ENCODE measurements at places on chromosomes 13 and 19.
A peak's percentile ranks its signal among the peaks of the same experiment; 100 is the strongest.

DNA sequence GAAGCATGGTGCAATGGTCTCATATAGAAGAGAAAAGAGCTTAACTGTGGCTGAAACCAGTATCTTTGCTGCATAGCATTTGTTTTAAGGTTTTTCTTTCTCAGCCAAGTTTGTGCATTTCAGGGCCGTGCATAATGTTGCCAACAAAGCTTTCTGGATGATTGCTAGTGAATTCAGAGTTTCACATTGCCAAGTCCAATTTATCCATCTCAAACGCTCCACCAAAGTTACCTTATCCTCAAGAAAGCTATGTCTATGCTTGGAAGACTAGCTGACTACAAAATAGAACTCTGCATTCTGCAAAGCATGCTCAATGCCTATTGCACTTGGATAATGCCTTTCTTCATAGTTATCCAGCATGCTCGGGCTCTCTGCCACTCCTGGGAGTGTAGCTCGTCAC lies 535.8 kb upstream of the SGCG start:
- DNase-seq = no peak

DNA sequence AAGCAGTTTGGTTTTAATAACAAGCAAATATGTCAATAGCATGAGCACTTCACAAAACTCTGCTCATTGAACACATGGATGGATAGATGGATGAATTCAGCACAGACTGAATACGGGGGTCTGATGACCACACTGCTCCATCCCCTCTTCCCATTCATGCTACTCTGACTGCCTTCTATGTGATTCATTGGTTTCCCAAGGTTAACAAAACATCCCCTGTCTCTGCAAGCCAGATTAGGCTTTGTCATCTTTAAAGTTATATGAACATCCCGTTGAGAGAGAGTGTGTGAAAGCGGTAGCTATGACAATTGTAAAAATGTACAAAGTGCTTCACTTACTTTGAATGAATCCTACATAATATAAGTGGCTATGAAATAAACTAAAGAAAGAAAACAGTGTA lies 252.5 kb downstream of the OXGR1 start:
- DNase-seq = no peak

DNA sequence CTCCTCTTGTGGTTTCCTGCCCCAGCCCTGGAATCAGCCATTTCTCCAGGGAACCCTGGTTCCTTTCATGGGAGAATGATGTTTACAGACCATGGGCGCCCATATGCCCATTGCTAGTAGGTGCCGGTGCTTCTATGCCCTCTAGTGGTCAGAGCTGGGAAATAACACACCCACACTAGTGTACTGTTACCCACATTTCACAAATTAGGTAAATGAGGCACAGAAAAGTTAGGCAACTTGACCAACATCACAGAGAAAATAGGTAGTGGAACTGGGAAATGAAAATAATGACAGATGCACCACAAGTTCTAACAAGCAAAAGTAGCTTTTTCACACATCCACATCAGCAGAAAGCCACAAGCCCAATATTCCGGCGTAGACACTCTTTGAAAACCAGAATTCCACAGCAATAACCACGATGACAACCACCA lies 1.3 kb upstream of the CEACAM3 start:
- peak; percentile 74 for DNase-seq

DNA sequence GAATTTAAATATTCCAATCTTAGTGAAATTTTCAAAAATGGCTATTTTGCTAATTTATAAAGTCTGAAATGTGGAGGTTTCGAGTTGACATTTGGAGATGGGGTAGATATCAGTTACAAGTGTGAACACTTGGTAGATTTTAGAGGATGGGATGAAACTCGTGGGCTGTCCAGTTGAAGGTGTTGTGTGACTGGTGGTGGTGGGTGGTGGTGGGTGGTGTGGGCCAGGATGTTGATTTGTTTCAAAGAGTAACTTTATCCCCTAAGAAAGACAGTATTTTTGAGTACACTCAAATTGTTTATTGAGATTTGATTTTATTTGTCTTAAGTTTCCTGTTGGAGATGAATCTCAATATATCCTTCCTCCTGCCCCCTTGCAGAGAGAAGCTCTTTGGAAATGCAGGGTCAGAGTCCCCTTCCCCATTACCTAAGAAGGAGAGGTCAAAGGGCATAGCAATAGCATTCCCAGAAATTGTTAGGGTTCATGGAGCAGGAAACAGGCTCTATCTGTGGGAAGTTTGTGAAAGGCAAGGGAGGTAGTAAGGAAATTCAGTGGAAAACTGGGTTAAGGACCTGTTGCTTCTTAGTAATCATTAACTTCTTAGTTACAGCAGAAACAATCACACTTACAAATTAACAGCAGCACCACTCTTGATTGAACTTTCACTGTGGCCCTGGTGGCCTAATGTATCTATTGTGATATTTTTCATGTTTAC lies 133.6 kb upstream of the RNF113B start:
- no peak for DNase-seq

DNA sequence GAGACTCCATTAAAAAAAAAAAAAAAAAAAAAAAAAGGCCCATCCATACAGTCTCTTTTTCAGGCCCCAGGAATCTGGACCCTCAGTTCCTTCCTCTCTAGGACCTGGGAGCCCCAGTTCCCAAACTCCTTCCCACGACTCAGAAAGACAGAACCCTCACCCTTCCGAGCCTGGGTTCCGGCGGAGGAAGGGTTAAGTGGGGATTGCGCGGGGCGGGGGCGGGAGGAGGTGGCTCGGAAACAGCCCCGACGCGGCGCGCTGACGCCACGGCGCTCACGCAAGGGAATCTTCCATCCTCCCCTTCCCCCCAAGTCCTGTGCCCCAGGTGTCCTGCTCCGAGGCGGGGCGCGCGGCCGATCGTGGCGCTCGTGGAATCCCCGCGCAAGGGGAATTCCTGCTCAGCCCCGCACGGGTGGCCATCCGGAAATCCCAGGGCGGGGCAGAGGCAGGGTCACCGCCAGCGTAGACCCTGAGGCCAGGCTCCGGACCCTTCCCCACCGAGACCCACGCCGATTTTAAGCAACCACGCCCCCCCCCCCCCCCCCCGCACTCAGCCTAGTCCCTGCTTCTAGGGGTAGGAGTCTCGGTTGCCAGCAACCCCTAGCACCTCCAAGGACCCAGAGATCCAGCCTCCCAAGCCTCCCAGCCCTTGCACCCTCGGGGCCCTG lies 659 bp downstream of the NFKBID start:
- DNase-seq = peak; percentile 89

DNA sequence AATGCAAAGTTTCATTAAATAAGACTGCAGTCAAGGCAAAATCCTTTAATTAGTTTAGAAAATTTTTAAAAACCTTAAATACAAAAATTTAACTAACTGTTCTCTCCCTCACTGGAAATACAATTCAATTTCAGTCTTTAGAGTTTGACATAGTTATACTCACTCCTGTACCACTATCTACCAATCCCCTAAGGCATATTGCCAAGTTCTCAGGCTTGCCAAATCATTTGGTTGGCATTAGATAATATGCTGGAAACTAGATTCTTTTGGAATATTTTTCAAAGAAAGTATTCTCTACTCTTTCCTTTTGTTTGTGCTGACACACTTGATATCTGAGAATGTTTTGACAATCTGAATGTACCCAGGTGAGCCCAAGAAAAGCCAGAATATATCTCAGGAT lies 77.2 kb downstream of the TSC22D1 start:
- no peak for DNase-seq

- DNase-seq = peak; percentile 62
Measured at GRCh38 chr13:110116072-110116487, 190.9 kb downstream of the COL4A1 start.

- no peak for DNase-seq
Measured at GRCh38 chr19:33550768-33551167, 29.2 kb upstream of the PEPD start.

DNA sequence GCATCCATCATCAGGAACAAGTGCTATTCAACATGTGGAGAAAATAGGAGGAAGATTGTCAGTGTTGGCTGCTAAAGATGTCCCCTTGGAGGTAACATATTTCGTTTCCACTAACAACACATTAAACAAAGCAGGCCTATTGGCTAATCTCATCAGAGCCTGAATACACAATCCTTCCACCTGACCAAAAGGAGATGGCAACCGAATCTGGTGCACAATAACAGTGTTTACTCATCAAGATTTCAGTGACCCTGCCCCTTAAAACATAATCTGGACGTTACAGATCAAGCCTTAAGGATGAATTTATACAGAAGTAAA lies 582.5 kb downstream of the EFNB2 start:
- no peak for DNase-seq

DNA sequence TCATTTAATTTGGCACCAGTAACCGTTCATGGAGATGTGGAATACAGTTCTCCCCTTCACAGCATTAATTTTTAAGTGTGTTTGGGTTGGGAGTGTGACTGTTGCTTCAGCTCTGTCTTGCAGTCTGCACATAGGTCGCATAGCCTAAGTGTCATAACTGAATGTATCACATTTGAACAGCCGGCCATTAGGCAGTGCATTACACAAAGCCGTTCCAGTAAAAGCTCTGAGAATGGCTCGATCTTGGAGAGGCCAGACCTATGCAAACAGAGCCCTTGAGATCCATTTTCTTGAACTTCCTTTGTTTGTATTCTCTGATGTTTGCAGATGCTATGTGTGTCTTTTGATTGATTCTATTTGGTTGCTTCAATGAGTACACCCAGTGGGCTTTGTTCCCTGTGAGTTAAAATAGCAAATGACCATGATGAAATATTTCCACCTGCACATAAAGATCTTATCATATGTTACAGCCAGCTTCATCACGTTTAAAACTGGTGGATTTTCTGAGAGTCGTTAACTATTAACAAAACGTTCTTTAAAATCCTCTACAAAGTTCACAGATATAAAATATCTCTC lies 1104.9 kb upstream of the SLC10A2 start:
- no peak for DNase-seq

- DNase-seq = no peak
Measured at GRCh38 chr13:36051082-36051481, 80.1 kb downstream of the DCLK1 start.

DNA sequence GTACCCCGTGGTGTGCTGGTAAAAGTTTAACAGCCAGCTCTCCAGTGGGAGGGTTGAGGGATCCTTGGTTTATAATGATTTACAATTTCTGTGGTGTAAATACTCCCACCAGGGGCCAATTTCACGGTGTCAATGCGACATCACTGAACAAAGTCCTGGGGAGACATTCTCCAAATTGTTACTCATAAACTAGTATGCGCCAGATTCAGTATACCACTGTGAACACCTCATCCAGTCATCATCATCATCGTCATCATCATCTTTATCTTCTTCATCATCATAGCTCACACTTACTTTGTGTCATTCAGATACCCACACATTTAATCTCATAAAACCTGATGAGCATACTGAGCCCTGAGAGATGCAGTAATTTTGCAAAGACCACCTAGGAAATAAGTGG lies 17.2 kb upstream of the TNFSF14 start:
- DNase-seq = no peak
